ENCODE measurements at places on chromosomes 3 and 15.

DNA sequence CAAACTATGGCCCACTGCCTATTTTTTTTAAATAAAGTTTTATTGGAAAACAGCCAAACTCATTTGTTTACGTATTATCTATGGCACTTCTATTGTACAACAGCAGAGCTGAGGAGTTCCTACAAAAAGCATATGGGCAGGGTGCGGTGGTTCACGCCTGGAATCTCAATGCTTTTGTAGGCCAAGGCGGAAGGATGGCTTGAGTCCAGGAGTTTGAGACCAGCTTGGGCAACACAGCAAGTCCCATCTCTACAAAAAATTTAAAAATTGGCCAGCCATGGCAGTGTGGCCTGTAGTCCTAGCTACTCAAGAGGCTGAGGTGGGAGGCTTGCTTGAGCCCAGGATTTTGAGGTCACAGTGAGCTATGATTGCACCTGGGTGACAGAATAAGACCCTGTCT is 142.3 kb downstream of the RORA start:
- no peak for DNase-seq

GRCh38 chr3:131917006-131917405 is 117.8 kb downstream of the CPNE4 start:
- no peak for DNase-seq

DNA sequence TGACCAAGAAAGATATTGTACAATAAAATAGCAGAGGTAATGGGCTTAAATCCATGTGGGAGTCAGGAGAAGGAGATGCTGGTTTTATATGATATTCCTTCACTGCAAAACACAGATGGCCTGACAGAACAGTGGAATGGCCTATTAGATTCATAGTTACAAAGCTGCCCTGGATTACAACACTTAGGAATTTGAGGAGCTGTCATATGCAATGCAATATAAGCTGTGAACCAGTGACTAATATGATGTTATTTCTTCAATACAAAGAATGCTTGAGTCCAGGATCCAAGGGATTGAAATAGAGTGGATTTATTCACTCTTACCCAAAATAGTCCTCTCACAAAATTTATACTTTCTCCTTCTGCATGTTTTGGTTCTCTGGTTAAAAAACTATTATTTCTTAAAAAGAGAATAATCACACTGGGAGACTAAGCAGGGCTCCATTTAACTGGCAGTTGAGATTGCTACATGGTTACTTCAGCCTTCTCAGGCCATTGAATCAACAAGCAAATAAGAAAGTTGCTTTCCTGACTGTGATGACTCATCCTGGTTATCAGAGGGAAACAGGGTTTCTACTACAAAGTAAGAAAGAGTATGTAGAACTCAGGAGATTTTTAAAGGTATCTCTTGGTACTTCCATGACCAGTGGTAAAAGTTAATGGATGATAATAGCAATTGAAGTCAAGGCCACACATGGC is 79.8 kb upstream of the ZPLD1 start:
- DNase-seq, result no peak

- DNase-seq, result no peak
Measured at GRCh38 chr3:42751609-42752008, 21.4 kb downstream of the CCDC13 start.

DNA sequence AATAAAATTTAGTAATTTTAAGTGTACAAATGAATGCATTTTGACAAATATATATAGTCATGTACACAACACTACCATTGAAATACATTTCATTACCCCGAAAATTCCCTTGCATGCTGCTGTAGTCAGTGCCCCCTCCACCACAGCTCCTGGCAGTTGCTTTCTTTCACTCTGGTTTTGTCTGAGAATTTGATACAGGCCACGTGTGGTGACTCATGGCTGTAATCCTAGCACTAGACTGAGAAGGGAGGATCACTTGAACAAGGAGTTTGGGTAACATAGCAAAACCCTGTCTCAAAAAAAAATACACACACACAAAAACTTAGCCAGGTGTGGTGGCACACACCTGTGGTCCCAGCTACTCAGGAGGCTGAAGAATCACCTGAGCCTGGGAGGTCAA is 65.4 kb downstream of the TFRC start:
- DNase-seq, result no peak

DNA sequence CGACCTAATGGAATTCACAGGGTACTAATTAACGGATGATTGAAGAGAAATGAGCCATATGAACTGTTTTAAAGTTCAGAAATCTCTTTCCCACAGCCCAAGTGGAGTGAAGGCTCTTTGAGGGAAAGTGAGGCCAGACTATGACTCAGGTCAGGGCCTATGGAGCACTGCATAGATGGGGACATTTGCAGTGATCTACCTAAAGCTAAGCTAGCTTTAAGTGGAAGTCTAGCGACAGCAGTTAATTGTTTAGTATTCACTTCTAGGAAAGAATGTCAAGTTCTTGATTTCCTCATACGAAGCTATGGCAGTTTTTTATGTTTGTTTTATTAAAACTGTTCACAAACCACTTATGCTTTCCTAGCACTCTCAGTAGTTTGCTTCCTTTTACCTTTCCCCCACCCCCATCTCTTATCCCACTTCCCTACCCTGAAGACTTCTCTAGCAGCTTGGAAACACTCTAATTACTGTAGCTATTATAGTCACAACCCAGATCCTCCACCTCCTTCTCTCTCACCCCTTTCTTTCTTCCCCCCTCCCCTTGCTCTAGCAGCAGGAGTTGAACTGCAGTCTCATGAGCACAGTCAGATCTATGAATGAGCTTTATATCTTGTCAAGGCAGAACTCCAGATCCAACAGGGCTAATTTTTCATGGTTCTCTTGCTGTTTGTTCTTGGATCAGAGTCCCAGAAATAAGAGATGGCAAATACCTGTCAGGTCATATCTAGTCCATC is 6.2 kb downstream of the ZNF609 start:
- DNase-seq, result no peak

- no peak for DNase-seq
Measured at GRCh38 chr15:81182031-81182755, 14.5 kb upstream of the IL16 start.

GRCh38 chr3:172112734-172113120 is 73.3 kb downstream of the FNDC3B start:
- DNase-seq, result no peak

DNA sequence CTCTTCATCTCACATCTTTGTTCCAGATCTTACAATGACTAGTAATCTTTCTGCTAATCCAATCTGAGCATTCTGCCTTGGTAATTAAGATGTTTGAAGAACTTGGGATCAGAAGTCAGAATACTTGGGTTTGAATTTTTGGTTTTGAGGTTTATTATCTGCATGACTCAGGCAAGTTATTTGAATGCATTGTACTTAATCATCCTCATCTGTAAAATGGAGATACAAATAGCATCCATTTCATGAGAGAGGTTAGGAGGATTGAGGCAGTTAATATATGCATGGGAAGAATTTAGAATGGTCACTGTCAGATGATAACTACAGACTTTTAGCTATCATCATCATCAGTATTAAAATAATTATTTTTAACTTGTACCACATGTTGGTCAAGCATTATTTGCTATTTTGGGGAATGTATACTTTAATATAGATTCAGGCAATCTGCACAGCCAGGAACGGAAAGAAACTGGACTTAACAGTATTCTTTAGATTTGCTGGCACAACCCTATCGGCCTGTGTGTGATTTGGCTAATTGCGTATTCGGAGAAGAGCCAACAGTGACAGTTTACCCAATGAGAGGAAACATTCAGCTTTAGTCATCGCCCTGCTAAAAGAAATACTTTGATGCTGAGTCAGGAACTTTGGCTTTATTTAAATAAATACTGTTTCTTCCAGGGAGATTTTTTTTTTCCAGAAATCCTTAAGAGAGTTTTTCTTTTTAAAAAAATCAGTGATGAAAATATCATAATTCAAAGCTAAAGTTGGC is 600.0 kb downstream of the ROBO1 start:
- no peak for DNase-seq

GRCh38 chr15:47728426-47728825 is 11.1 kb downstream of the SEMA6D start:
- no peak for DNase-seq

DNA sequence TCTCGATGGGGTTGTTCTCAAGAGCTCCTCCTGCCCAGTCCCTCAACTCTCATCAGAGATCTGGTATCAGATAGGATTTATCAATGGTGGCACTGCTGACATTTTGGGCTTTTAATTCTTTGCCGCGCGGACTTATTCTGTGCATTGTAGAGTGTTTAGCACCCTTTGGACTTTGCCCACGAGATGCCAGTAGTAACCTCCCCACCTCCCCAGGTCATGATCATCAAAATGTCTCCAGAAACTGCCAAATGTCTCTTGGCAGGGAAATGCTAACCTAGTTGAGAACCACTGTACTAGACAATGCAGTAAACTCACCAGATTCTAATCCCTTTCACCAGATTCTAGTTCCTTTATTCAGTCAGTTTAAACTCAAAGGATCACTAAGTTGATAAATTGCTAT is 24.0 kb downstream of the SLC27A2 start:
- DNase-seq, result no peak

DNA sequence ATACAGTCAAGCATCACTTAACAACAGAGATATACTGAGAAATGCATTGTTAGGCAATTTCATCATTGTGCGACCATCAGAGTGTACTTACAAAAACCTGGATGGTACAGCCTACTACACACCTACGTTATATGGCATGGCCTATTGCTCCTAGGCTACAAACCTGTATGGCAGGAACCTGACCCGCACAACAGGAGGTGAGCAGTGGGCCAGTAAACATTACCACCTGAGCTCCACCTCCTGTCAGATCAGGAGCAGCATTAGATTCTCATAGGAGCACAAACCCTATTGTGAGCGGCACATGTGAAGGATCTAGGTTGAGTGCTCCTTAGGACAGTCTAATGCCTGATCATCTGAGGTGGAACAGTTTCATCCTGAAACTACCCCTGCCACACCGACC is 89.7 kb downstream of the SCAPER start:
- DNase-seq, result no peak

GRCh38 chr15:84829428-84829827 is 12.3 kb downstream of the ALPK3 start:
- DNase-seq, result no peak

DNA sequence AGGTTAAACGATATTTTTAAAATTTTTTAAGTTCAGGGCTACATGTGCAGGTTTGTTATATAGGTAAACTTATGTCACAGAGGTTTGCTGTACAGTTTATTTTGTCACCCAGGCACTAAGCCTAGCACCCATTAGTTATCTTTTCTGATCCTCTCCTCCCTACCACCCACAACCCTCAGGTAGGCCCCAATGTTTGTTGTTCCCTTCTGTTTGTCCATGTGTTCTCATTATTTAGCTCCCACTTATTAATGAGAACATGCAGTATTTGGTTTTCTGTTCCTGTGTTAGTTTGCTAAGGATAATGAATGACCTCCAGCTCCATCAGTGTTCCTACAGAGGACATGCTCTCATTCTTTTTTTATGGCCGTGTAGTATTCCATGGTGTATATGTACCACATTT is 14.9 kb downstream of the FAM162A start:
- DNase-seq, result no peak

- no peak for DNase-seq
Measured at GRCh38 chr3:39413691-39414420, 7.3 kb downstream of the RPSA start.

DNA sequence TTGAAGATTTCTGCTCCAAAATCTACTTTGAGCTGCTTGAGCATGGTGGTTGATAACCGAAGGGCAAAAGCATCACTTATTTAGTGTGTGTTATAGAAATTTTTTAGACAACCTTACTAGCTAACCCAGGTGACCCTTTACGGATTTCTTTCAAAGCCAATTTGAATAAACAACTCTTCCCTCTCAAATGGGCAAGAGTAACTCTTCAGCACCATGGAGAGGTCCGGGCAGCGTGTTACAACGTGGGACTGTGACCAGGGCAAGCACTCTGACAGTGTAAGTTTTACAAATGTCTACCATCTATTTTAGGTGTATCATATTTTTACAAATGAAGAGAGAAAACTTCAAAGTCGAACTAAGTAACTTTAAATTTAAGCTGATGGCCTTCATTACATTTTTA is 471.8 kb downstream of the MFSD1 start:
- DNase-seq, result no peak

- DNase-seq, result no peak
Measured at GRCh38 chr15:90998737-90999136, 4.4 kb upstream of the PRC1 start.

DNA sequence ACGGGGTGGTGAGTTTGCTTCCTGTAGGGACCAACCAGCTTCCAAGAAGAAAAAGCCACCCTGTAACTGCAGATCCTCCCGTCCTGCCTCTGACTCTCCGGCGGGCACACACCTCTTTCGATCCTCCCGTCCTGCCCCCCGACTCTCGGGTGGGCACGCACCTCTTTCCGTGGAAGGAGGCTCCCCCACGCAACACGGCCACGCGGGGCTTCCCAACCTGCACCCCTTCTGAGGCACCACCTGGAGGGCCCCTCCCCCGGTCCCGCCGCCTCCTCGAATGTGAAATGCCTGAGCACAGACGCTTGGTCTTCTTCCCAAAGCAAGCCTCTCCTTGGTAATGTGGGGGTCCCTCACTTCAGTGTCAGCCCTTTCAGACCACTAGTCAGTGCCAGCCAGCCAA is 7.3 kb downstream of the ADAMTS17 start:
- no peak for DNase-seq

GRCh38 chr3:116591236-116591635 is 118.3 kb upstream of the TUSC7 start:
- DNase-seq, result no peak

- no peak for DNase-seq
Measured at GRCh38 chr3:11339541-11339940, 67.3 kb downstream of the ATG7 start.

GRCh38 chr15:77818484-77819047 is 185.9 kb upstream of the LINGO1 start:
- no peak for DNase-seq

DNA sequence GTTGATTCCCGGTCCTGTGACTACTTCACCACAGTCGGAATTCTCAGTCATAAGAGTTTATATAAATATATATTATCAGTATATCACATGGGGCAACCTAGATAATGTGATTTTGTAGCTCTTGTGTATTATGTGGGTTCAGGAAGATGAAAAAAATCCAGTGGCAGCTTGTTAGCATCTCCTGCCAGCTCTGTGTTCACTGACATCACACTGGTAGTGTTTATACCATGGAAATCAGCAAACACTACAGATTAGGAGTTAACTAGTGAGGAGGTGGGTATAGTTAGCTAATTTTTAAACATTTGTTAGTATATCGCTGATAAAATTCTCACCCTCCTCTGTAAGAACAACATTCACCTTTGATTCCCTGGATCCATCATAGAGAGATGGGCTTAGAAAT is 44.5 kb upstream of the KCNMB2 start:
- no peak for DNase-seq
